ENCODE measurements at places on chromosomes 7 and 10. TPM values are rescaled to one million over a fixed set of nuclear protein-coding genes. Genes with fewer than 3 reads are reported as not detected.

LIPN gene
- not detected for total RNA-seq

GGCT gene
- total RNA-seq, result 35.6 TPM

GRCh38 chr7:135964274-135964673, 12.9 kb downstream of the MTPN start:
- no peak for DNase-seq

GRCh38 chr10:116892907-116893685, 43.8 kb downstream of the ENO4 start:
- DNase-seq, result peak; percentile 51

COL26A1 gene
- total RNA-seq, result not detected

DNA sequence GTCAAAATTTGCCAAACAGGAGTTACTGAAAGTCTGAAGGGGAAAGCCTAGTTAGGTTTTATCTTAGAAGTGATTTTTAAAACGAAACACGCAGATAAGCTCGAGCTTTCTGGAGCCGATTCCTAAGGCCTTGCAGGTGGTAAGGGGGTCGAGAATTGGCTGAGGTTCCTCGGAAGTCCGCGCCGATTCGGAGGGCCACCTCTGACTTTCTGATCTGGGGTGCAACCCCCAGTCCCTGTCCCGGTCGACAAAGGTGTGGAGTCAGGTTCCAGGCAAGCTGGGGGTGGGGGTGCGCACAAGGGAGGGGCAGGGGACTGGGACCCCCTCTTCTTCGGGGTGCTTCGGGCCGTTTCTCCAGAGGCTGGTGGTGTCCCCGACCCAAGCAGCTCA, 701 bp upstream of the CUL1 start:
- peak; percentile 29 for DNase-seq
